PC-3 (cell line): ENCODE measurements at places on chromosomes 1 and 21.

DNA sequence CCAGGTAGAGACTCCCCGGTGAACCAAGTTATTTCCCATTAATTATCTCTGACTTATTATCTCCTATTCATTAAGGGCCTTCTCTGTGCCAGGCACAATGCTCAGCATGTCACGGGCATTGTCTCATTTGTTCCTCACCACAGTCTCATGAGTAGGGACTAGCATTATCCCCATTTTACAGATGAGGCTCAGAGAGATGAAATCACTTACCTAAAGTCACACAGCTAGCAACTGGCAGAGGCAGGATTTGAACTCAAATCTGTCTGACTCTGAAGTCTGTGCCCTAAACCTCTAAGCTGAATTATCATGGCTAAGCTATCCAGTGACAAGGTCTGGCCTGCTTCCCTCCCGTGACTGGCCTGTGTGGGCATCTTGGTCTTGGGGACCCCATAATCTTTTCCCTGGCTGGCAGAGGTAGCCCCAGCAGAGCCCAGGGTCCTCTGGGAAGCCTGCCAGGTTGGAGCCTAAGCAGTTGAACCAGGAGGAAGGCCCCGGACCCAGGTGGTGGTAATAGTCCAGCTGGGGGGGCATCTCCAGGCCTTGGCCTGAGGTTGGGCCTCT, 4.5 kb downstream of the MAP7D1 start:
- DNase-seq: no peak

GRCh38 chr21:8992731-8993174, 1528.6 kb upstream of the TPTE start:
- peak; percentile 1 for DNase-seq

GRCh38 chr1:174491606-174492005, 43.8 kb downstream of the GPR52 start:
- DNase-seq: no peak

DNA sequence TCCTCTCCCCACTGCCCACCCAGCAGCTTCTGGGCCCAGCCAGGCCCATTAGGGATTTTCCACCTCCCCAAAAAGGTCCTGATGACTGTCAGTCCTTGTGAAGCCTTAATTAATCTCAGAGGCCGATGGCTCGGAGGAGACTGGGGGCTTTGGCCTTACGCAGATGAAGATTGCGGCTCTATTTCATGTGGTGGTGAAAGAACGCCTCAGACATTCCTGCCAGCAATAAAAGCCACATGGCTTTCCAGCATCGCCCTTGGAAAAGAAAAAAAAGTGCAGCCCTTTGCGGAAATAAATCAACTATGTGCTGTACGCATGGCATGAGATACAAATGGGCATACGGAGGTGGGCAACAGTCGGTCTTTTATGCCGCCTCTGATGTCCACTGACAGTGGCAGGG, 6.6 kb upstream of the RUNX3 start:
- no peak for DNase-seq

- DNase-seq: peak; percentile 100
These were observed 27.8 kb upstream of the PRSS38 start for GRCh38 chr1:227787513-227788270.

GRCh38 chr1:1021010-1021919, 1.3 kb downstream of the AGRN start:
- peak; percentile 91 for DNase-seq

- DNase-seq: no peak
These were observed 241.5 kb downstream of the C1orf94 start for GRCh38 chr1:34418166-34418565.
